ENCODE measurements at places on chromosomes 12 and 14. TPM values are rescaled to one million over a fixed set of nuclear protein-coding genes. Genes with fewer than 3 reads are reported as not detected.

DNA sequence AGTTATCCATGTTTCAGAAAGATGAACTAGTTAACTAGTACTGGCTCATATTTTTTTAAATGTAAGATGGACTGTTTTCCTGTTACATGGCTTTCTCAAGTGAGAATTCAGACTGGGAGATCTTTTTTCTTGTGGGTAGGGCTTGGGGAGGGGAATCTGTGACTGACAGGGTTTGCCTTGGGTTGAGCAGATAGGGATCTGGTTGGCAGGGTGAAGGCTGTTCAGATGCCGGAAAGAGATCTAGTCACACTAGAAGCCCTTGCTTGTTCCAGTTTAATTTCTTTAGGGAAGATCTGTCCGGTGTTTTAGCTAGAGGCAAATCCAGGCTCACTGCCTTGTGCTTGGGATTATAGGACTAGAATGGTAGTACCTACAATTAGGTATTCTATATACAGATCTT, 63.2 kb downstream of the FBXO33 start:
- peaks cover 8% of the 10 kb centered on the region for H3K4me1 ChIP-seq
- DNase-seq, result no peak
- H3K27me3 ChIP-seq, result no peaks in the 10 kb centered on the region
- H3K27ac ChIP-seq, result no peak overlapping the region

DNA sequence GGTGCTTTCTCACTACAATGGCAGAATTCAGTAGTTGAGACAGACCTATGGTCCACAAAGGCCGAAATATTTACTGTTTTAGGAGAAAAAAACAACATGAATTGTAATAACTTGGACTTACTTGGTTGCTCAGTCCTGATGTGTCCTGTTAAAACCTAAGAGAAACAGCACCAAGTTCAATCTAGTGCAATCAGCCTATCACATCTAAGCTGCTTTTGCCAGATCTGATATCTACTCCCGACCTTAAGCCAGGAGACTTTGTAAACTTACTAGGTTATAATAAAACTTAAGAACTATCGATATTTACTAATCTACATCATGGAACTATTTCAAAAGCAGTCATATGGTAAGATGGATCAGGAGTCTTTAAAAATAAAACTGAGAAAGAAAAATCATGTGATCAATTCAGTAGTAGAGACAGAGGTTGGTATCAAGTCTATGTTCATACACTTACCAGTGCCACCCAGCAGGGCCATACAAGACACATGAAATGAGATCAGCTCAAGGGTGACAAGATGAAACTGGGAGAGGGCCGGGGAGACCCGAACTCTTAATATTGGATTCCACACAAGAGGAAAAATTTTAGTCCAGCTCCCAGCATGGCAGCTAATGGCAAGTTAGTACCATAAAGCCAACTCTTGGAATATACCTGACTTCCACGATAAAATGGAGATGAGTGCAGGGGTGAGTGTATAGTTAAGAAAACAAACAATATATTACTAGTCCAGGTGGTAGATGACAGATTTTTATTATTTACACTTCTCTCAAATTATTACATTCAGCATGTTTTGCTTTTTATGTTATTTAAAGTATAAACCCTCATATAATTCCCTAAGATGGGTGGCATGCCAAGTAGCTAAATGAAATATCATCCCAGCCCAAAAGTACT, 27.5 kb downstream of the NUDT4 start:
- H3K36me3 ChIP-seq, result peaks cover 27% of the 10 kb centered on the region
- no peak for DNase-seq
- H3K27ac ChIP-seq, result no peak overlapping the region
- H3K4me1 ChIP-seq, result no peaks in the 10 kb centered on the region
- H3K27me3 ChIP-seq, result no peaks in the 10 kb centered on the region

The TGM1 gene
- 2.2 TPM for total RNA-seq

The MGST1 gene
- 414 TPM for total RNA-seq

DNA sequence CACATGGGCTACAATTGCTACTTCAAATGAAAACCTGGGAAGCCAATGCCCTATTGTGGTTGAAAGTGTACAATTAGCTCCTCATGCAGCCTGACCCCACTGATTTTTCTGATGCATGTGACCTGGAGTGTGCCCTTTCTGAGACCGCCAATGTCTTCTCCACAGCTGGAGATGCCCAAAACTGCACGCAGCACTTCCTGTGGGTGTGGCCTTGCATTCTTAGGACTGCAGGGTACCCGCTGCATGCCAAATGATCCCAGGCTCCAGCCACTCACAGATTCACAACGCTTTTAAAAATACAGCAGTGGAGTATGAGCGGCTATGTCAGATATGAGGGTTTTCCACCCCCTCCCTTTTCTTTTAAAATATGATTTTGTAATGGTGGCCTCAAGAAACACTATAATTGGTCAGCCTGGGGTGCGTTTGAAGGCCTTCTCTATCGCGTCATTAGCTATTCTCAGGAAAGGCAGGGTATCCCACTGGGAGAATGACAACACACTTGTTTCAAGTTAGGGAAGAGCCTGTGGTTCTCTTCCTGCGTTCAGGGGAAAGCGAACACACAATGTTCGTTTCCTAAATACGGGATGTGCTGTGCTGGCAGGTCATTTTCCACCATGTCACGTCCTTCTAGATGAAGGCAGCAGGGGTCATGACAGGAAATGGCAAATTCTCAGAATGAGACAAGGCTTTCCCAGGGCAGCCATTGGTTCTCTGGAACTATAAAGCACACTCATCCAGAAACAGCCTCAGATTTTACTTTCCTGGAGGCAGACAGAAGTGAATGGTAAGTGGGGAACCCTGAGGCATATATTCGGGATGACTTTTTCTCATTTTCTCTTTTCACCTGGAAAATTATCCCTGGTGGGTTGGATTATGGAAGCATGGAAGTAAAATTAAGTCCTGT, at the start of gene APOLD1:
APOLD1 (plus strand) TSS at position 749 of the 904 bp plus-strand sequence; CDS start at position 782, 33 bp downstream.
- H3K4me1 ChIP-seq, result peaks cover 11% of the 10 kb centered on the region
- DNase-seq, result no peak
- H3K27ac ChIP-seq, result no peak within 1 kb of the TSS
- peak within 1 kb of the TSS; percentile 37 for H3K4me3 ChIP-seq

DNA sequence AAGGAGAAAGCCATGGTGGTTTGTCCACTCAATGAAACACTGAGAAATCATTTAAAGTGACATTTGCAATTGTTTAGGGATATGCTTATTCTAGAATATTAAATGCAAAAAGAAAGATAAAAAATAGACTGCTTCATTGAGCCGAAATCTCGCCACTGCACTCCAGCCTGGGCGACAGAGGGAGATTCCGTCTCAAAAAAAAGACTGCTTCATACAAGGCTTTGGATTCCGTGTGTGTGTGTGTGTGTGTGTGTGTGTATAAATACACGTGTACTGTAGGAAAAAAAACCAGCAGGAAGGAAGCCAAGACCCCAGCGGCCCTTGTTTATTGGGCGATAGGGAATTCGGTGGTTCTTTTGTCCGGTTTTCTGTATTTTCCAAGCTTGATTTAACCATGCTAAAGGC, 3.2 kb upstream of the ZNF839 start:
- H3K27ac ChIP-seq, result no peak overlapping the region
- peak overlapping the region; percentile 89 for H3K4me3 ChIP-seq
- H3K4me1 ChIP-seq, result peaks cover 5% of the 10 kb centered on the region
- DNase-seq, result no peak
- no peaks in the 10 kb centered on the region for H3K36me3 ChIP-seq

The NDUFA12 gene
- 98.1 TPM for total RNA-seq

The TCTN2 gene
- total RNA-seq, result 7.2 TPM
